CD4-positive, alpha-beta T cell (primary cell): ENCODE measurements at places on chromosomes 1 and 21.
A peak's percentile ranks its signal among the peaks of the same experiment; 100 is the strongest.

DNA sequence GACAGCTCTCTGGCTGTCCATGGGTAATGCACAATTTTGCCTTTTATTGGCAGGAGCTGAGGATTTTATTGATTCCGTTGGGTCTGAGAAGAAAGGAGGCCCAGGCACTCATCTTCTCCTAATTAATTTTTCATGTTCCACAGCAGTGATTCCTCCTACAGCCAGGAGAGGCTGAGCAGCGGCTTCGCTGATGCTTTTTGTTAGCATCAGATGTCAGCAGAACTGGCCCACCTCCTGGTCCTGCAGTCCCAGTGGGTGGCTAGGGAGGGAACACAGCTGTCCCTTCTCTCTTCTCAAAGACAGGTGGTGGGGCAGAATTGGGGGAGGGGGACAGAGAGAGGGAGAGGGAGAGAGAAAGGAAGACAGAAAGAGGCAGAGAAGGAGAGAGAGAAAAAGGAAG, 5.7 kb downstream of the MT1HL1 start:
- DNase-seq: no peak

DNA sequence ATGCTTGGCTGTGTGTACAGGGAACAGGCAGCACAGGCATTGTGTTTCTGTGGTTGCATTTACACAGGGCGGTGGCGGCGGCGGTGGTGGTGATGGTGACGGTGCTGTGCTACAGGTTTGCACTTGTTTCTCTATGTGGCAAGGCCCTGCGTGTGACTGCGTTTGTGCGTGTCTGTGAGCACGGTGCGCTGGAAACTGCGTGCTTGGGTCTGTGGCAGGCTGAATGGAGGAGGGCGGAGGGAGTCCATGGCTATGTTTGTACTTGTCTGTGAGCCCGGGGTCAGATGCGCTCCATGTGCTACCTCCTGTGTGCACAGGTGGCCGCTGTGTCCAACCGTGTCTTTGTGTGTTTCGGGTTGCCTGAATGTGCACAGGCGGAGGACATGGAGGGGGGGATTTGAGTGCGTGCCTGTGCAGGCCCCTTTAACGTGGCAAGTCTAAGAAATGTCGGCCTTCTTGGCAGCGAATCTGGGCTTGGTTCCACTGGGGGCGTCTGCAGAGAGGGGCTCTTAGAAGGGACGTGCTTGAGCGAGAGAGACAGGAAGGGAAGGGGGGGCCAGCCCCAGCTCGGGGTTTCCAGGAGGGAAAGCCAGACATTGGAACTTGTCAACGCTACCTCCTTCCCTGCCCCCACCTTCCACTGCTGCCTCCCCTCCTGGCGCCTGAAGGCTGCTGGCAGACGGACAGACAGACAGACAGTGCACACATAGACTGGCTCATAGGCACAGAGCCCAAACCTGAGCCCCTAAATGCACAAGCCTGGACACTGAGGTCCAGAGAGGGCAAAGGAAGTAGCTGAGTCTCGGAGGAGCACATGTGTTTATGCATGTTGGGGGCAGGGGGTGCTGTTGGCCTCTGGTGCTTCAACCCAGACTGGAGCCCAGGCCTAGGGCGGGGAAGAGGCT, 32.7 kb upstream of the WASF2 start:
- peak; percentile 84 for DNase-seq

GRCh38 chr1:173202424-173203145, 4.5 kb downstream of the TNFSF4 start:
- DNase-seq: no peak

DNA sequence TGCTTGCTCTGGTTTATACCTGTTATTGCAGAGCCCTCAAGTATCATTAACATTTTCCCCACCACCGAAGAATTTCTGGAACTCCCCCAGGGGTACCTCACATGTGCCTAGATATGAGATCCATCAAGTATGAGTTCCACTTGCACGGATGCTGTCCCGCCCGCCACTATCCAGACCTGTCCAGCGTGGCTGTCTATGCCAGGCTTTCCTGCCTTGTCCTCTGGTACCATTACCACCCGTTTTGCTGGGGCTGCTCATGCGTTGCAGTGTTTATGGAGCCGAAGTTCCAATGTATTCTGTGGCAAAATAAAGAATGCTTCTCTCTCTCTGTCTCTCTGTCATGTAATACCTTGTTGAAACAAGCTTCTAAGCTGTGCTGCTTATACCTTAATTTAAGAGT, 543.5 kb upstream of the PTBP2 start:
- no peak for DNase-seq

- DNase-seq: no peak
These were observed 137.1 kb downstream of the PLA2G4A start for GRCh38 chr1:186965847-186966246.

- DNase-seq: no peak
These were observed 8.6 kb upstream of the SLC25A34 start for GRCh38 chr1:15727424-15727823.

DNA sequence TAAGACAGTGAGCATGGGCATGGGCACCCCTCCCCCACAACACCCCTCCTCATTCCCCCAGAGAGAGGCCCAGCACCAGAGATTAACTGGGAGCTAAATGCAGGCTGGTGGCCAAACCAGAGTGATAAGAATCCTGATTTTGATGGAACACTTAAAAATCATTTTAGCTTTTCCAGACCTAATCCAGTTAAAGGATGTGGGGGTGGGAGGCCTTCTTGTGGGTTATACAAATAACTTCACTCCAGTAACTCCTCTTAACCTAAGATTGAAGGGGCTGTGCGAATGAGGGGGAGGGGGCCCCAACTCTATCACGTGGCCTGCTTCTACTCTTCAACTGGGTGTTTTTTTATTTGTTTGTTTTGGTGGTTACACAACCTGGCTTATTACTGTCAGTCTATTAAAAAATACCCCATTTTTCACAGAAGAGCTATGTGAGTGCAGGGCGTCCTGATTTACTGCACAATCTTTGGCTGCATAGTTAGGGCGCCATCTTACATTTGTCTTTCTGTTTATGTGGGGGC, 398.1 kb upstream of the LYPLAL1 start:
- DNase-seq: no peak

DNA sequence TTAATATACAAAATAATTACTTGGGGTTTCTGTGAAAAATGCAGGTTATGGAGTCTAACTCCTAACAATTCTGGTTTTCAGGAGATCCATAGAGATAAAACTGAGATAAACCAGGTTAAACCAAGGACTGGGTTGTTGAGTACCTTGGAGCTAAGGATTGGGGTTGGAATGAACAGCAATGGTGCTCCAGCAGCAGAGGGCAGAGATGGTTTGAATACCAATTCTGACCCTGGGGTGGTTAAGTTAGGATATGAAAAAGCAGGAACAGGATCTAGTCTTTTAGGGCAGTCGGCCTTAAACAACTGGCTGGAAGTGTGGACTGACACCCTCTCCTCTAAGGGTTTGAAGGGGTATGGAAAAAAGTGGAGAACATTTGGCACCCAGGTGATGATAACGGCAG, 53.0 kb downstream of the UROD start:
- DNase-seq: no peak

- DNase-seq: peak; percentile 48
These were observed 2.3 kb downstream of the ANP32E start for GRCh38 chr1:150233359-150234308.

DNA sequence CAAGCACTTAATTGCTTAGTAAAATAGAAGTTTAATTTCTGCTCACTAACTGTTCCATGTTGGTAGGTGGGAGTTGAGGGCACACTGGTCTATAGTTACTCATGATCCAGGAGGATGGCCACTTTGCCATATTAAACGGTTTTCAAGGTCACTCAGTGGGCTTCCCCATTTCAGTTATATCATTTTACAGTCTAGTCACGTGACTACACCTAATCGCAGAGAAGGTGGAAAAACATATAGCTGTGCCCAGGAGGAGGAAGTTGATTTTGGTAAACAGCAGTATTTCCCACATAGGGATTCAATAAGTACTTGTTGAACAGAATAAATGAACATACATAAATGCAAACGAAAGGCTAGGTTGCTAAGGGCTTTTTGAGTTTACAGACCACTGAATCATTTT, 541.1 kb upstream of the CAMK1G start:
- no peak for DNase-seq

GRCh38 chr1:13960375-13960987, 260.5 kb downstream of the PRDM2 start:
- peak; percentile 51 for DNase-seq

GRCh38 chr1:168157638-168158037, 20.9 kb upstream of the GPR161 start:
- no peak for DNase-seq

DNA sequence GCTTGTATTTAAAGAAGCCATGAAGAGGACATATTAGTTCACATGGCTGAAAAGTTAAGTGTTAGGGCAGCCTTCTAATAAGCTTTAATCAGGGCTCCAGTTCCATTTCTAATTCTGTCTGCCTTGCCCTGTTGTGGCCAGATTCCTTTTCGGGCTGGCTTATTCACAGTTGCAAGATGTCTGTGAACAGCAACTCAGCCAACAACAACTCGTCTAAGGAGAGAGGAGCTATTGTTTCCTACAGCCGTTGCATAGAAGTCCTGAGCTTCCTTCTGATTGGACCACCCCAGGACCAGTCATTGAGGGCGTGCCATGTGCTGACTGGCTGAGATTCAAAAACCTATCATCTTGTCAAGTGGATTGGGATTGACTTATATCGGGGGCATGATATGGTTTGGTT, 18.6 kb upstream of the COQ8A start:
- DNase-seq: no peak

DNA sequence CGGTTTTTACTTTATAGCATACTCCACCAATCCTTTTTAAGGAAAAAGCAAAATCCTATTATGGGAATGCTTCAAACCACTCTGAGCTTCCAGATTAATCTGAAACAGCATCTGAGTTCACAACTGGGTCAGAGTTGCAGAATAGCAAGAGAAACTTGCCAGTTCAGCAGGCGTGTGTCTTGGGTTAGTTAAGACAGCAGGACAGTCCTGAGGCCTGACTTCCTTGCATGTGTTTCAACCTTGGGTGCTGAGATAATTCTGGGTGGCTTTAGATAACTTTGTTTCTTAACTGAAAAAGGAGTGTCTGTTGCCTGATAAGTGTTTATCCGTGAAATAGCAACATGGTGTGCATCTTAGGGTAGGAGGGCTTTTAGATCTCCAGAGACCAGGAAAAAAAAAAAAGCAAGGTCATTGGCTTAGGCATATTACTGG, 169.2 kb downstream of the DHRS3 start:
- DNase-seq: no peak

DNA sequence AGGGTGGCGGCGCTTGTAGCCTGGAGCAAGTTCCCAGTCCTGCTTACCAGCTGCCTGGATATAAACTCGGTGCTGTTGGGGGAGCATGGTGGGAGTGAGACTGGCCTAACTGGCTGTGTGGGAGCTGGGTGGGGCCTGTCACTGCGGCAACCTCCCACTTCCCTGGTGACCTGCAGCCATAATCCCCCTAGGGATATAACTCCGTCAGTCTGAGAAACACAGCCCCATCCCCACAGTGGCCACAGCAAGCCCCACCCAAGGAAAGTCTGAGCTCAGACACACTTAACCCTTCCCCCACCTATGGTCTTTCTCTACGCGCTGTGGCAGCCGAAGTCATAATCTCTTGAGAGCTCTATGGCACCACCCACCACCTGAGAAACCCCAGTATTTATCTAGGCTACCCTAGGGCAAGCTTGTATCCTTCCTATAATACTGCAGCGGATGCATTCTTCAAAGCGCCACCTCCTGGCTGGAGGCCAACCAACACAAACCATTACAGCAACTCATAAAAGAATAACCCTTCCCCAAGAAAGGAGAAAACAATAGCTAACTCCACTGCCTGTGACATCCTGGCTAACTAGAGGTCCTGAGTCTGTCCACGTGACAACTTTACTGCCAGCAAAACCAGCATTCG, 57.4 kb downstream of the ZNF648 start:
- DNase-seq: no peak

DNA sequence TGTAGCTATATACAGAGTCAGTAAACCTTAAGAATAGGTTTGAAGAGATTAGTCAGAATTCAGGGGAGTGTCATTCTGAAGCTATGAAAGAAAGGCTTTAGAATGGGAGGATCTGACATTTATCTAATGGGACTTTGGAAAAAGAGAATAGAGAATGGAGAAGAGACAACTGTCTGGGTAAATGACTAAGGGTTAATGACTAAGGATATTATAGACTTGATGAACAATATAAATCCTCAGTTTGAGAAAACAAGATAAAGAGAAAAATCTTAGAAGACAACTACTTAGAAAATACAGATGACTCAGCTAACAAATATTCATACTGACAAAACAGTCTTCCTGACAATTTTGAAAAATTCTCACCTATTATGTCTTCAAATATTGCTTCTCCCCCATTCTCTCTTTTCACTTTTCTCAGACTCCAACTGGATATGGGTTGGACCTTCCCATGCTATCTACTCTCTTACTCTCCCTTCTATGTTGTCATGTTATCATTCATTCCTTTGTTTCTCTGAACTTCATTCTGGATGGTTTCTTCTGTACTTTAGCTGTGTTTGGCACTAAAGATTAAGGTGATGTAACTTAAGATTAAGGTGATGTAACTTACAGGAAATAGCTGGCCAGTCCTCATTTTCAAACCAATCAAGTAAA, 20.4 kb downstream of the SLC16A1 start:
- DNase-seq: no peak

GRCh38 chr21:30148906-30149305, 17.7 kb downstream of the CLDN17 start:
- no peak for DNase-seq

DNA sequence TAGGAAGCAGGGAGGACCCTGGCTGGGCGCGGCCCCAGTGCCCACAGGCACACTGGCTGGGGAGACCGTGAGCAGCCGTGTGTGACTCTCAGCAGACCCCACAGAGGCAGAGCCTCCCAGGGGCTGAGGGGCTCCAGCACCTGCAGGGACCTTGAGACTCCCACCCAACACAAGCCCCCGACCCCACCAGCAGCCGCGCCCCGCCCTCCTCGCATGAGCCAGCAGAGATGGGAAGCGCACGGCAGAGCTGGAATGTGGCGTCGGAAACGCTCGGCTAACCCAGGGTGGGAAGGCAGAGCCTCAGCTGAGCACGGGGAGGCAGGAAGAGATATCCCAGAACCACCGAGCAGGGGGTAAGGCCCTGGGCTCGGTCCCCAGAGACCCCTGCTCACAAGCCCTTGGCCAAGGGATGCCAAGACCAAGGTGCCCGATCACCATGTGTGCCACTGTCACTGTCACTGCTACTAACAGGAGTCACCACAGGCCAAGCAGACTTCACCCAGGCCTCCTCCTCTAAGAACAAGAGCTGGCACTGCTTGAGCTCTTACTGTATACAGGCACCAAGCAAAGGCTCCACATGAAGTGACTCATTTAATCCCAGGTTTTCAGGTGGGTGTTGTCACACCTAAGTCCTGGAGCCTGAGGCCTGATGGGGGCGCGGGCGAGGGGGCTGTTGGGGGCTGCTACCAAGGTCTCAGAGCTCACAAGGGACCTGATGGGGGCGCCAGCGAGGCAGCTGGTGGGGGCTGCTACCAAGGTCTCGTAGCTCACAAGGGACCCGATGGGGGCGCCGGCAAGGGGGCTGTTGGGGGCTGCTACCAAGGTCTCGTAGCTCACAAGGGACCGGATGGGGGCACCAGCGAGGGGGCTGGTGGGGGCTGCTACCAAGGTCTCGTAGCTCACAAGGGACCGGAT, 20.1 kb downstream of the MEGF6 start:
- no peak for DNase-seq
